A549 treated with Hydrocortisone at 1 μM for 4 hours (cell line): ENCODE measurements at places on chromosomes 4 and X. TPM values are rescaled to one million over a fixed set of nuclear protein-coding genes. Genes with fewer than 3 reads are reported as not detected.

TEX11 gene
- total RNA-seq, result not detected in 5 replicates

FAAH2 gene
- 0.06 to 0.16 TPM (median 0.11 TPM) in 4 of 5 replicates, not detected in the other for total RNA-seq

PABPC4L gene
- total RNA-seq, result 0.02 to 0.14 TPM (median 0.07 TPM) in 5 replicates

MAGEA8 gene
- not detected in 5 replicates for total RNA-seq

PTTG2 gene
- not detected in 5 replicates for total RNA-seq

COL4A6 gene
- 13.0 to 18.8 TPM (median 15.3 TPM) in 5 replicates for total RNA-seq

CPLX1 gene
- total RNA-seq, result 0.29 to 0.66 TPM (median 0.61 TPM) in 5 replicates

SMC1A gene
- 41.1 to 61.9 TPM (median 50.0 TPM) in 5 replicates for total RNA-seq

GC gene
- total RNA-seq, result not detected in 5 replicates

PDE5A gene
- total RNA-seq, result 0.28 to 0.47 TPM (median 0.39 TPM) in 5 replicates

GLRA2 gene
- total RNA-seq, result not detected in 5 replicates

LGI2 gene
- 0.08 to 0.20 TPM (median 0.20 TPM) in 5 replicates for total RNA-seq

WWC2 gene
- 11.0 to 19.3 TPM (median 17.3 TPM) in 5 replicates for total RNA-seq

DSPP gene
- not detected in 5 replicates for total RNA-seq

S100P gene
- total RNA-seq, result 44.4 to 144 TPM (median 132 TPM) in 5 replicates

PHOX2B gene
- total RNA-seq, result 0.03 TPM in 1 of 5 replicates, not detected in the others

ETDB gene
- not detected in 5 replicates for total RNA-seq

CXCL3 gene
- total RNA-seq, result 2.6 to 4.0 TPM (median 3.8 TPM) in 5 replicates

NXF2B gene
- 0.09 TPM in 1 of 5 replicates, not detected in the others for total RNA-seq

SSX1 gene
- total RNA-seq, result not detected in 5 replicates

NPY1R gene
- total RNA-seq, result 0.08 to 0.17 TPM (median 0.12 TPM) in 4 of 5 replicates, not detected in the other

CORIN gene
- total RNA-seq, result not detected in 5 replicates
